ENCODE measurements at places on chromosomes 1 and 21. TPM values are rescaled to one million over a fixed set of nuclear protein-coding genes. Genes with fewer than 3 reads are reported as not detected.

DNA sequence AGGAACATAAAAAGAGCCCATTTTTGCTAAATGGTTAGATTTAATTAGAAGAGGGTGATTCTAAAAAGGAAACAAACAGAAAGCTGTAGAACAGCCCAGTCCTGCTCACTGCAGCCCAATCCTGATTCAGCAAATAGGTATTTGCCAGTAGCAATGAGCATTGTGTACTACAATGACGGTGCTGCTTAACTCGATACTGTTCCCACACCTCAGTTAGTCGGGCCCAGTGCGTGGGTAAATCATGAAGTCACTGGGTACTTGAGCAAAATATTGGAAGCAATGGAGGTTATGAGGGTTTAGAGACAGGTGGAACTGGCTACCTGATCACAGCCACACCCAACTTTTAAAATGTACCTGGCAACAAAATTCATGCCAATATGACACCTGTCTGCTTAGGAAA is 101.5 kb upstream of the ADGRL2 start:
- DNase-seq, result no peak

- no peak for DNase-seq
Observed at GRCh38 chr1:116111524-116112021, 374 bp downstream of the MAB21L3 start.

DNA sequence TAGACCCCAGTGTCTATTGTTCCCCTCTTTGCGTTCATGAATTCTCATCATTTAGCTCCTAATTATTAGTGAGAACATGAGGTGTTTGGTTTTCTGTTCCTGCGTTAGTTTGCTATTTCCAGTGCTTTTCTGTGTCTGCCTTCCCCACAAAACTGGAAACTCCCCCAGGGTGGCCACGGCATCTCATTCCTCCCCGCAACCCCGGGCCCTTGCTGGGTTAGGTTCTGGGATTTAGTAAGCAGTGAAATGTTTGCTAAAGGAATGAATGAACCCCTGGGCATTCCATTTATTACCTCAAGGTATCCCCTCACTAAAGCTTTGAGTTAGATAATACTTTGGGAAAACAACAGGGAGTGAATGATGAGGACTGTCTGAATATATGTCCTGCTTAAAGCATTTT is 142.9 kb downstream of the GLUL start:
- DNase-seq, result no peak

GRCh38 chr1:104466068-104466467 is 716.4 kb downstream of the AMY1C start:
- no peak for DNase-seq

GRCh38 chr1:74193908-74194307 is 4.1 kb downstream of the LRRIQ3 start:
- DNase-seq, result peak; percentile 35

The PRELP gene
- total RNA-seq, result 7.1 TPM

The SERPINC1 gene
- 0.50 TPM for total RNA-seq

The CAPN9 gene
- total RNA-seq, result 1.2 TPM

The SCAMP3 gene
- total RNA-seq, result 98.6 TPM

The RALGPS2 gene
- total RNA-seq, result 13.3 TPM

The PTPN14 gene
- total RNA-seq, result 33.9 TPM

All from adrenal gland (tissue), 19 donors.